Coronary artery (tissue), 2 donors: ENCODE measurements at places on chromosomes 7 and 10.
A peak's percentile ranks its signal among the peaks of the same experiment; 100 is the strongest.

DNA sequence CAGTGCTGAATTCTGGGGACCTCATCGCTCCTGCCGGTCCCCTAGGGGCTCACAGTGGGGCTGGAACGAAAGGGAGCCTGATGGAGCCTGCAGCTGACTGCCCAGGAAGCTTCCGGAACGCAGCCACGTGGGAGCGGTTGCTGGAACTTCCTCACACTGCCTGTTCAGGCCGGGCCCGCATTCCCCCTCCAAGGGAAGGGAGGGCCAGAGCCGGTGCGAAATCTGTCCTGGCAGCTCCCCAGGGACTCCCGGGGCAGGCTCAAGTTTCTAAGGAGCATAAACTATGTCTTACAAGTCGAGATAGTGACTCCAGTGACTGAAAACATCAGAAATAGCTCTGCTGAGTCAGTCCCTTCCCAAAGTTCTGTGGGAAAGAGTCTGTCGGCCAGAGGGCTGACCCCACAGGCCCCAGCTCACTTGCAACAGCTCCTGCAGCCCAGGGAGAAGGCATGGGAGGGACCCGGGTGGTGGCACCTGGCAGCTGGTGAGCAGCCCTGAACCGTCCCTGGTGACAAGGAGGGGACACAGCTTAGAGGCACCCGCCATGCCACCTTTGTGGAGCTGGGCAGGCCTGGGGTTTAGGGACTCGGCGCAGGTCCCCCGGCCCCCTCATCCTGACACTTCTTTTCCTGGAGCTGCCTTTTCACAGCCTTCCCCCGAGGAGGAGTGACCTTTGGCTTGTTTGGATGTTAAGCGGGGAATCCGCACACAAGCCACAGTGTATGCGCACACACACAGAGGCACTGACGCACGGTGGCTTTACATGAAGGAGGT lies 47.6 kb downstream of the PDGFA start:
- DNase-seq, result peak; percentile 98

DNA sequence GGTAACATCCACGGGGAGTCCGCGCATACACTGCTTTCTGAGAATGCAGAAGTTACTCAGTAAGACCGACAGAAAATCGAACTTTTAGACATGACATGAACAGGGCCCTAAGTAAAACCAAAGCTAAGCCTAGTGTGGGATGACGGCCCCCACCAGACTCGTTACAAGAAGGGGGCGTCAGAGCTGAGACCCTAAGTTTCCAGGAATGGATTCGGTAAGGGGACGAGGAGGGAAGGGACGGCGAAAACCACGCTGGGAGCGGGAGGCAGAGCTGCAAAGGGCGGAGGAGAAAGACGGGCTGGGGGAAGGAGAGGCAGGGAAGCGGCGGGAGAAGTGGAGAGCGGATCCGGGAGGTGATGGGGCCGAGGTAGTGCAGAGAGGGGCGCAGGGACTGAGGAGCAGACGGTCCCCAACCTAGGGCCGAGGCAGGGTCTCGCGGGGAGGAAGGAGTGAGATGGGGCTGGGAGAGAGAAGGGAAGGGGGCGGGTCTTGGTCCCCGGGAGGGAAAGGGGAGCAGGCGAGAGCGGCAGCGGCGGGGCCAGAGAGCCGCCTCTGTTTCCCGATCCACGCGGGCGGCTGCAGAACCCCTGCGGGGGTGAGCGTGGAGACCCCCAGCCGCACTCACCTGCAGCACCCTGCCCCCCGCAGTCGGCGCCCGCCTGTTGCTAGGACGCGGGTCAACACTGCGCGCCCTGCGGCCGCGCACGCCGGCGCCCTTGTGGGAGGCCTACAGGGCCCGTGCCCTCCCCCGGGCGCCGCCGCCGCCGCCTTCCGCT lies 513 bp downstream of the ODAD2 start:
- DNase-seq, result no peak

GRCh38 chr10:85224366-85224940 lies 896.1 kb downstream of the CCSER2 start:
- no peak for DNase-seq

DNA sequence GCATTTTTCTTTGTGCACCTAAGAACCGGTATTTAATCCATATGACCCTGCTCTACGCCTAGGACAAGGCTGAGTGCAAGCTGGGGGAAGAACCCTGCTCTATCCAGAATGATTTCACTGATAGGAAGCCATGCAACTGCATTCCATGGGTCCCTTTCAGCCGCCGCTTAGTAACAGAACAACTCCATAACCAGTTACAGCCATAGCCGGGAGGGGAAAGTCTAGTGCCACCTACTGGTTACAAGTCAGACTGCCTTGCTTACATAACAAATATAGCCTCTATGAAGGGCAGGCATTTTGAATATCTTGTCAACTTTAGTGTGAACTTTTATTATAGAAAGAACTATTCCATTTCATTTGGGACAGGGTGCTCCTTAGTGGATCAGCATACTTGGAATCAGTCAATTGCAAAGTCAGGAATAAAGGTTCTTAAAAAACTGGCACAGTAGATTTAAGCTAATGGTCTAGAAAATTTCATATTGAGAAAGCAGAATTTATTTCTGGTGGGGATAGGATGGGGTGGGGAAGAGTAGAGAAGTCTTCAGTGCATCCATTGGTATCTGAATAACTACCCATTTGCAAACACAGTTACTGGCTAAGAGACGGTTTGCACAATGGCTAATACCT lies 521.7 kb downstream of the ADRA2A start:
- DNase-seq, result no peak

DNA sequence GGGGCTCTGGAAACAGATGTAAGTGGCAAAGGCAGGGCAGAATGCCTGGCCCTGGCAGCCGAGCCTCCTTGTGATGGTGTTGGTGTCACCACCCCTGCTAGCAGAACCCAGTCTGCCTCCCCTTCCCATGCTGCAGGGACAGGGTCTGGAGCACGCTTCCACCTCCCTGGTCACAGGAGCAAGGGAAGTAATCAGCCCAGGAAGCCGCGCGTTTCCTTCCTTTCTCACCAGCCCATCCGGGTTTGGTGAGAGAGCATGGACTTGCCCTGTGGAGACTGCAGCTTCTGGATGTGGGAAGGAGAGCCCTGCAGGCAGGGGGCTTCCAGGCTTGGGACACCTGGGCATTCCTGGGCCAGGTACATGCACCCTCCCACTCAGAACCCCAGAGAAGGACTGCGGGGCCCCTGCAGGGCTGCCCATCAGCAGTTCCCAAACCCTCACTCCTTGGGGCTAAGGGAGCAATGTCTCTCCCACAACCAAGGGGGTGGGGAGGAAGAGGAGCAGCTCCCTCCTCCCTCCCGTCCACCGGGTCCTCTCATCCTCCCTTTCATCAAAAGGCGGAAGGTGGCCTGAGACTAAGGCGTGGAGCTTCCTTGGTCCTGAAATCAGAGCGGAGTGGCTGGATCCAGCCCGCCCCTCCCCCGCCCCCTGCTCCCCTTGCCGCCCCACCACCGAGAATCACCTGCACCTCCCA lies 1.8 kb downstream of the MMRN2 start:
- DNase-seq, result no peak

DNA sequence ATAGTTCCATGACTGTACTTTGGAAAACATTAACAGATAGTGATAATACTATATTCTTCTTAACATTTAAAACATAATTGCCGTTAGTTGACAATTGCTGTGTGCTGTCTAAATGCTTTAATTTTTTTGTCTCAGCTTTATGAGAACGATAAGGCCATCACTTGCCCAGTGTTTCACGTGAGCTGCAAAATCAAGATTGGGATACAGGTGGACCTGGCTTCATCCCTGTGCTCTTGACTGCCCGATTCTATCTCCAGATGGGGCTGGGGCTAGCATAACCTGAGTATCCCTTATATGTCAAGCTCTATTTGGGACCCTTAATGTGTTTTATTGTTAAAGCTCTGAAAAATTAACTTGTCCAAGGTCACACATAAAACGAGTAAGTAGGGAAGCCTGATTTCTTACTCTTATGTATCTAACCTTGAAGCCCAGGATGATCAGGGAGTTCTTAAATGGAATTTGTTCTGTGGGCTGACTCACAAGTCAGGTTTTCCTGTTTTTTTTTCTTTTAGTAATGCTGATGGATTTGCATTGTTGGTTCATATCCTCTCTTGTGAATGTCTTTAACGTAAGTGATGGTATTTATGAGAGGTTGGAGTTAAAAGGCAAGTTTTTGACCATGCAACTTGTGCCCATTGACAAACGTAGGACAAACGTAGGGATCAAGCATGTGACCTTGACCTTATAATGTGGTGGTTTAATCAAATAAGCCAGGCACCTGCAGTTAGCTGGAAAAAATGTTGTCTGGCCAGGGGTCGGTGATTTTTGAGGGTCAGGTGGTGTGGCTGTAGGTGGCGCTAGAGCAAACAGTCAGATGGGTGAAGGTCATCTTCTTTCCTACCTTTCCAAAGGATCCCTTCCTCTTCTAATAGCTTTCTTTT lies 3.6 kb downstream of the PRKAR2B start:
- no peak for DNase-seq

DNA sequence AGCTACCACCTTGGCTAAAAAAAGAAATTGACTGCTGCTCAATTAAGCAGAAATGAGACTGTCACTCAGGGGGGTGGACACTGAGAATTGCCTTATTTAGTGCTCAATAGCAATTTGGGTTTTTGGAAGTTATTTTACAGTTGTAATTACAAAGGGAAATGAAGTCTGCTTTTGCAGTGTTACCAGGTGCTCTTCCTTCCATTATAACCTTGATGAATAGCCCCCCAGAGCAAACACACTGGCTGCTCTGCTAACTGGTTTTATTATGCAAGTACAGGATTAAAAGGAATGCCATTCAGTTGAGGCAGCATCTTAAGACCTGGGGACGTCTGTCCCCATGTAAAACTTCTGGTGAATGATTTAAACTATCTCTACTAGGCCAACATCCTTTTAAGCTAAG lies 191.0 kb downstream of the EVX1 start:
- DNase-seq, result no peak

- no peak for DNase-seq
Measured at GRCh38 chr7:79282070-79282694, 171.3 kb downstream of the MAGI2 start.

- no peak for DNase-seq
Measured at GRCh38 chr7:18494821-18495408, 634 bp upstream of the HDAC9 start.

DNA sequence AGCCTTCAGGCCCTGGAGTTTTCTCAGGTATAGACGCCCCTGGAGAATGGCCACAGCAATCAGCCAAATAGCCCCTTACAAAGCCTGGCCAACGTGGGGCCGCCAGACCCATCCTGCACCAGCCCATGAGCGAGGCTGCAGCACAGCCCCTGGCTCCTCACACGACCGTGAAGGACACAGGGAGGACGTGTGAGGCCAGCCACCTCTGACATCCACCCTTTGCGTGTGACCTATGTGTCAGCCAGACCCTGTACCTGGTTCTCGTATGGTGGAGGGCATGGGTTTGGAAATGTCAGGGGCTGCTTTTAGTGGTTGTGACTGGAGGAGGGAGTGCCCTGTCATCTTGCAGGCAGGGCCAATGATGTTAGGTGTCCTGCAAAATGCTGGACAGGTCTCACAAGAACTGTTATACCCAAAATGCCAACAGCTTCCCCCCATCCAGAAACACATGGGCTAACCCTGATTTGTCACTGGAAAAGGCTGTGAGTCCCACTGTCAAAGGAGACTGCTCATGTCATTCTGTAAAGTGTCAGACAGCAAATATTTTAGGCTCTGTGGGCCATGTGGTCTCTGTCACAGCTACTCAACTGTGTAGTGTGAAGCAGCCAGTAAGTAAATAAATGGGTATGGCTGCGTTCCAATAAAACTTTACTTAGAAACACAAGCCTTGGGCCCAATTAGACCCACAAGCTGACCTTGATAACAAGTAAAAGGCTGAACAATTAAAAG lies 30.0 kb downstream of the NOD1 start:
- no peak for DNase-seq

DNA sequence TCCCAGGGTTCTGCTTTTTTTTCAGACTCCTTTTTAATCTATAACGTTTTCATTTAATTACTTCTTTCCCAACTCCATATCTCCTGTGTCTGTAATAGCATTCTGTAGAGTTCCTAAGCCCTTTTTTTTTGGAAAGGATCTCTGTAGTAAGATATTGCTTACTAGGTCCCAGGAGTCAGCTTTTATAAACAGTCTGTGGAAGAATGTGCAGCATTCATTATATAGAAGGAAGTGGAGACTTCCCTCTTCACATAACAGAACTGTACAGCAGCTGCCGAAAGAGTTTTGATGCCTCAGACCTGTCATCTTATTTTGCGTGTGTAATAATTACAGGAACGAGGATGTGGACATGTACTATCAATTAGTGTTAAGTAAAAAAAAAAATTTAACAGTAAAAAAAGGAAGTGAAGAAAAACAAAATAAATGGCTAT lies 7.4 kb upstream of the STEAP4 start:
- DNase-seq, result no peak

GRCh38 chr7:71682841-71683781 lies 551.2 kb downstream of the GALNT17 start:
- DNase-seq, result no peak

- no peak for DNase-seq
Measured at GRCh38 chr7:925601-926000, 28.9 kb downstream of the ADAP1 start.

DNA sequence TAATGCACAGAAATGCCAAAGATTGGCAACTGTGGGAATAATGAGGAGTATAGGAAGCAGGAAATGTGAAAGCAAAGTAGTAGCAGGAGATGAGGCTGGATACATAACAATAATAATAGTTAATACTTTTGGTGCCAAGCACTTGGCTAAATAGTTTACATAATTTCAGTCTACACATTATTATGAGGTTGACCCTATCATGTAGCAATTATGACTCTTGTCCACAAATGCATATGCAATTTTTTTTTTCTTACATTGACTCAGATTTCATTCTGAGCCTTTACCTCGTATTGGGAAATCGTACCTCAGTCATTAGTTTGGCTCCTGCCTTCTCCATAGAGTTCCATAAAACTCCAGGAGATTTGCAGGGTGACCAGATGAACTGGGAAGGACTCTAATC lies 219.9 kb downstream of the SUGCT start:
- no peak for DNase-seq
